HCT116 (cell line): ENCODE measurements at places on chromosomes 3 and 15.

- no peak for DNase-seq
Observed at GRCh38 chr3:187210545-187211327, 13.4 kb downstream of the RTP1 start.

- no peak for DNase-seq
Observed at GRCh38 chr15:96334017-96334704, 3.7 kb downstream of the NR2F2 start.

DNA sequence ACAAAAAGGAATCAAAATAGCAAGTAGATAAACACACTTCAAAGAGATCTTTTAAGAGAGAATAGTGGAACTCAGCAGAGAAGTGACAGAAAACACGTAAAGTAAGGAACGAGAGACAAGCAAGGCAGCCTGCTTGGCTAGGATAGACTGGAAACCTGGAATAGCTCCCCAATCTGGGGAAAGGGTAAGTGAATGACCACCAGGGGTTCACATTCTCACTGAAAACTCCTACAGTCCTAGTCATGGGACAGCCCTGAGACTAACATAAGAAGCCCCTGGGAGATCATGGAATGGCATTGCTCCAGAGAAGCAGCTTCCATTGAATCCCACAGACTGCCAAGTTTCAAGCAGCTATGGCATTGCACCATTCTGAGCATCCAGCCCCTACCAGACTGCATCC is 363.6 kb upstream of the ARPP21 start:
- no peak for DNase-seq

- no peak for DNase-seq
Observed at GRCh38 chr3:72969766-72970165, 26.8 kb upstream of the PPP4R2 start.

DNA sequence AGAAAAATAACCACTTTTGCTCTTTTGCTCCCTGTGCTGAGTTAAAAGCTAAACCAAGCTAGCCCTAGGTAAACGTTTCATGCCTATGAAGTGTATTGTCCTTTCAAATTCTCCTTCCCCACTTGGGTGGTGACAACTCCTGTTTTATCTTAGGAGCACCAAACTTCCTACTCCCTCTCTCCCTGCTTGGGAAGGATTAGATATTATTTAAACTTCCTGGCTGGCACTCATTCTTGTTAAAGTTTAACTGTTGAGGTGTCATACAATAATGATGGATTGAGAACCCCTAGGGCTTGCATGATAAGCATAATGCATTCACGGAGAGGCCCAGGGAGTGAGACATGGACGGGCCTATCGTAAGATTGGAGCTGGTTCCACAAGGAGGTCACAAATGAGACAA is 29.5 kb downstream of the B4GALT4 start:
- DNase-seq = no peak

DNA sequence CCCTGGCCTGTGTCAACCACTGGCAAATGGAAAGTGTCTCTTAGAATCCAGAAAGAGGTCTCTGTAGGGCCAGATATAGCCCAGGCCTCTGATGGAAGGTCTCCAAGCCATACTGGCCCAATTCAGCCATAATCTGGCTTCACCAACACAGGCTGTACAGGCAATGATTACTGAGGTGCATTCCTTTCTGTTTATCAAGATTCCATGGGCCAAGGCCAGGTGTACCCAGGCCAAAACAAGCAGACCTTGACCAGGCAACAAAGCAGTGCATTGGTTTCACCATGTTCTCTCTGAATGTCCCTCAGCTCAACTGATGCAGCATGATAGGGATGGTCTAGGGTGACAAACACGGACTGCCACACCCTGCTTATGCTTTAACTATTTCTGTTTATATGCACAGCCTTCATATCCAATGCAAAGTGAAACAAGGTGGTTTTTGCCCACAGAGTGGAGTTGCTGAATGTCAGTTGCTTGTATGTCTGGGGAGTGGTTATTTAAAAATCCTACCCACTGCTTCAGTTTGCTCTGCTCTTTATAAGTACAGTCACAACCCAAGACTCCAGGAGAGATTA is 25.2 kb downstream of the CCNL1 start:
- DNase-seq = no peak

- DNase-seq = no peak
Observed at GRCh38 chr3:188046561-188047211, 107.3 kb upstream of the LPP start.

DNA sequence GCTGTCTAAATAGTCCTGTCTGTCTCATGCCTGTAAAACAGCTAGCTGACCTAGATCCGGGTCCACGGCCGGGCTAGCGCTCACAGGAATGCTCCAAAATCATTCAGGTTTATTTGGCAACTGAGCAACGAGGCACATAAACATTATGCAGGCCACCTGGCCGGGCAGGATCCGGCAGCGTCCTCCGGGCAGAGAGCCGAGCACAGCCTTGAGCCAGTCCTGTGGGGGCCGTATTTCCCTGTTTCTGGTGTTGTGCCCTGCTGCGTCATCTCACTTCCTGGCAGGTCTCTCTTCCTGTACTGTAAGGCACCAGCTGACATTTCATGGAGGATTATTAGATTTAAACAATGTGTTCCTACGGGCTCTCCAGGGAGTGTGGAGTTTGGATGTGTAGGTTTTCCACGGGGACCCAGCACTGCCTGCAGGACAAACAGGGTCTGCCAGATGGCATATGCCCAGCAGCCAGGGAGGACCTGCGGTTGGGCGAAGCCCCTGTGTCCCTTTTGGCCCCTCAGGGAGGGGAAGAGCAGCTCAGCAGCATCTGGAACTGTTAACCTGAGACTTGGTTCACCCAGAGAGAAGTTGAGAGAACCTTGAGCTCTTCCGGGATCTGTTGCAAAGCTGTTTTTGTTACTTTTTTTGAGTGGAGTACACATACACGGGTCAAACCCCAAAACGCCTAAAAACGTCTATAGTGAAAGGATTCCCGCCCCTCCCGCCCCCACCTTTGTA is 16.6 kb upstream of the LRRK1 start:
- no peak for DNase-seq

DNA sequence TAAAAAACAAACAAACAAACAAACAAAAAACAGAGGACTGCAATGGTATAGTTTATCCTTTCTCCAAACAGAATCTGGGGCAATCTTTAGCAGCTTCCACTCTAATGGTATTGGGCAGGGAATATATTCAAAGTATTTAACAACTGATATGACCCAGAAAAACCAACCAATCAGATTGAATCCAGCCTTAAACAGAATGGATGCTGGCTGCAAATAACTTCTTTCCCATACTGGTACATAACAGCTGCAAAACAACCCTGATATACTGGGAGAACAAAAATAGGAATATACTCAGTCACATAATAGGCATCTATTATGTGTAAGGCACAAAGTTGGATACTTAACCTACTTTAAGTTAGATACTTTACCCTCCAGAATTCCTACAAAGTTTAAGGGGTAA is 49.1 kb downstream of the UBR1 start:
- DNase-seq = no peak

GRCh38 chr3:9653565-9654248 is 4.4 kb downstream of the MTMR14 start:
- DNase-seq = no peak

GRCh38 chr3:55491296-55491816 is 4.2 kb upstream of the WNT5A start:
- no peak for DNase-seq

DNA sequence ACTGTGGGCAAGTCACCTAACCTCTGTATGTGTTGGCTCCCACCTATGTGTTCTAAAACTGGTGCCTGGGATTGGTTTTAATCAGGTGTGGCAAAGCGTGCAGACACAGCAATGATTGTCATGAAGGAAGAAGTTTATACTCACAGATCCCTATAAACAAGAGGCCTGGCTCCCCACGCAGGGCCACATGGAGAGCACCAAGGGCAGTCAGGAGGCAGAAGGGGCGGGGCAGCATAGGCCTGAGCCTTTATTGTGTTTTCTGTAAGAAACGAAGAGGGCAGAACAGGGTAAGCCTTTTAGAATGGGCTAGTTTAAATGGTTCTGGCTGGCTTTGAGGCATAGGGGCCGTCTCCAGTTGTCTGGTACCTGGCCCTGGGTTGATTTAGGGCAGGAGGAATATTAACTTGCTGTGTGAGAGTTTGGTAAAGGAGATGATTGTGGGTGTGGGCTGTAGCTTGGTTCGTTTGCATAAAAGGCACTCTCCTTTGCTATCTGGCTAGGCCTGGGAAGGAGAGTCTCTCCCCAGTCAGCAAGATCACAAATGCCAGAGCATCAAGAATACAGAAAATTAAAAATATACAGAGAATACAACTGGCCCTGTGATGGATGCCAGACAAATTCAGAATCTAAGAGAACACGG is 2.2 kb upstream of the FBXW12 start:
- no peak for DNase-seq

- no peak for DNase-seq
Observed at GRCh38 chr3:86930181-86930580, 60.8 kb downstream of the VGLL3 start.

DNA sequence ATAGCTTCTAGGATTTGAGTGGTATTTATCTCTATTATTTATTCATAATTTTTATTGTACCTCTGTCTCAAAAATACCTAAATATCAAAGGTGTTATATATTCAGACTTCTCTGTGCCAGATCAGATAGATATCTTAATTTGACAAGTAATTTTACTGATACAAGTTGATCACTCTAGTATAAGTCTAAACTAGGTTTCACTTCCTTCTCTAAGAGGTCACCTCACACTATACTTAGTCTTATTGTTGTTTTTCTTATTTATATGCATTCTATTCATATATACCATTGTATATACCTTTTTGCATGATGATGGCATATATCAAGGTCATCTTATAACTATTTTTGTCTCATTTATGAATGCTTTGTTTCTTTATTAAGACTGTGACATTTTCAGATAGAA is 26.4 kb upstream of the HGD start:
- no peak for DNase-seq

DNA sequence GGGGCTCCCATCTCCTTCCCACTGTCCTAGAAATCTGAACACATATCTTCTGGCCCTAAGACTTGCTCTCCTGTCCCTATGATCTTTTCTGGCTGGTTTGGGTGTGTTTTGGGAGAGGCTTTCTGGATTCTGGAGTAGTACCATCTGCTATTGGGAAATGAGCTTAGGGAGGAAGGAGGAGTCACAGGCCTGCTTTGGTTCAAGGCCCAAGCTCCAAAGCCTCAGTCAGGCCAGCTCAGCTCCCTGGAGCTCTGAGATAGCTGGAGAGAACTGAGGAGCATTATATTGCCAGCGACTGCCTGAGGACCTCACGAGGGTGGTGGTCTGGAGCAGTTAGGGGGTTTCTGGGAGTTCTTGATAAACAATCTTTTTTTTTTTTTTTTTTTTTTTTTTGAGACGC is 18.7 kb downstream of the RASGRF1 start:
- DNase-seq = no peak

DNA sequence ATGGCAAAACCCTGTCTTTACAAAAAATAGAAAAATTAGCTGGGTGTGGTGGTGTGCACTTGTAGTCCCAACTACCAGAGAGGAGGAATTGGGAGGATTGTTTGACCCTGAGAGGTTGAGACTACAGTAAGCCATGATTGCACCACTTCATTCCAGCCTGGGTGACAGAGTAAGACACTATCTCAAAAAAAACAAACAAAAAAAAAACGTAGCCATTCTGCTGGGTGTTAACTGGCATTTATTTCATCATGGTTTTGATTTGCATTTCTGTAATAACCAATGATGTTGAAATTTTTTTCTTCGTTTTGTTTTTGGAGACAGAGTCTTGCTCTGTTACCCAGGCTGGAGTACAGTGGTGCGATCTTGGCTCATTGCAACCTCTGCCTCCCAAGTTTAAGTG is 63.3 kb downstream of the RPLP1 start:
- DNase-seq = no peak
